ENCODE measurements at places on chromosomes 2 and 18.

GRCh38 chr18:46155641-46156051 lies 51.5 kb downstream of the HAUS1 start:
- peak; percentile 30 for DNase-seq

DNA sequence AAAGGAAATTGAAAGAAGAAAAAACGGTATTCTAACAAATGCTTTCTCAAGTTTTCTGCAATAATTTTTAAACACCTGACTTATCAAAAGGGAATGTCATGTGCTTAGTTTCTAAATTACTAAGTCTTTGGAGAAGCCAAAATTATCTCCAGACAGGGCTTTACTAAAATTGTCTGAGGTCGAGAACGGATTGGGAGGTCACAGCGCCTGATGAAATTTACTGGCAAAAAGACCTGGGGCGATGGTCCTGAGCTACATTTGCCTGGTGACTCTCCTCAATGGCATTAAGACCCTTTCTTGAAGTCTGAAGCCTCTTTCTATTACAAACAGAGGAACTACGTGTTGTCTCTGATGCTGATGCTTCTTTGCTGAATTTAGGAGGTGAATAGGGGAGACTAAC lies 291.8 kb upstream of the SESTD1 start:
- DNase-seq: no peak

- no peak for DNase-seq
Observed at GRCh38 chr2:46704593-46704992, 211.0 kb downstream of the MCFD2 start.

- no peak for DNase-seq
Observed at GRCh38 chr2:234706086-234706485, 209.2 kb upstream of the ARL4C start.

DNA sequence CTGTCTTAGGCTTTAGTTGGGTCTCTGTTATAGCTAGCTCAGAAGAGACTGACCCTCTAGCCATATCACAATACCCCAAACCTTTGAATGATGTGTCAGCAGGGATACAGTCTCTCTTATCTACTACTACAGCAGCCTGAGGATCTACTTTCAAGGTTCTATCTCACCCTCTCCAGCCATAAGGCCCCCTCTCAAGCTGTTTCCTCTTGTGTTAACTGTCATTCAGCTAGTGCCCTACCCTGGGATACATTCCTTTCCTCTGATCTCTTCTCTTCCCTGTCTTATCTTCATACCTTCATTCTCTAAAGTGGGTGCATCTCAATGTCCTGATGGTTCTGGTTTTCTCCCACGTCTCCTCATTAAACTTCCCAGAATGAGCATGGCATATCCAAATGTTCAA lies 434.7 kb downstream of the NRXN1 start:
- no peak for DNase-seq

DNA sequence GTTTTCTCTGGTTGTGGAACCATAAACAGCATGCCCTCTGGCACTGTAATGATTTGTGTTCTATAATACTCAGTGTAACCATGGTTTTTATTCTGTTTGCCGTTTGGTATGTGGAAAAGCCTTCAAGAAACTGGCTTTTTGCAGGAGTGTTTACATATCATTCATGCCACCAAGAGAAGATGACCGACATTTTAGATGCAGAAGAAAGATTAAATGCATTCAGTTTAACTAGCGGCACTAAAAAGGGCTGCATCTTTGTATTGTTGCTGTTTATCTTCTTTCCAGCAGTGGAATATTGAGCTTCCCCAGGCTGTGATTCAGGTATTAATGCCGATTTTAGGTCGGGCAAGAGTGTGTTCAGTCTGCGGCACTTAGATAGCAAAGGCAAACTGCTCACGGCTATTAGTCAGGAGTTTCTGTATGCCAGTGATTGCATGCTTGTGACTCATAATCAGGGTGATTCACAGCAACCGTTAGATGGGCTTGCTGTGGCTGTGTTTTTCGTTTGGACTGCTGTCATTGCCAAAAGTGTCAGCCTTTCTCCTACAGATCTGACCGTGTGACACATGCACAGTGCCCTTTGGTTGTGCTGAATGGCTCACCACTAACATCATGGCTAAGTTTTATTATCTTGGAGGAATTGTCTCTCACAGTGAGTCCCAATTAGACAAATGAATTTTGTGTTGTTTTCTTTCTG lies 479.7 kb downstream of the PARD3B start:
- DNase-seq: peak; percentile 15

DNA sequence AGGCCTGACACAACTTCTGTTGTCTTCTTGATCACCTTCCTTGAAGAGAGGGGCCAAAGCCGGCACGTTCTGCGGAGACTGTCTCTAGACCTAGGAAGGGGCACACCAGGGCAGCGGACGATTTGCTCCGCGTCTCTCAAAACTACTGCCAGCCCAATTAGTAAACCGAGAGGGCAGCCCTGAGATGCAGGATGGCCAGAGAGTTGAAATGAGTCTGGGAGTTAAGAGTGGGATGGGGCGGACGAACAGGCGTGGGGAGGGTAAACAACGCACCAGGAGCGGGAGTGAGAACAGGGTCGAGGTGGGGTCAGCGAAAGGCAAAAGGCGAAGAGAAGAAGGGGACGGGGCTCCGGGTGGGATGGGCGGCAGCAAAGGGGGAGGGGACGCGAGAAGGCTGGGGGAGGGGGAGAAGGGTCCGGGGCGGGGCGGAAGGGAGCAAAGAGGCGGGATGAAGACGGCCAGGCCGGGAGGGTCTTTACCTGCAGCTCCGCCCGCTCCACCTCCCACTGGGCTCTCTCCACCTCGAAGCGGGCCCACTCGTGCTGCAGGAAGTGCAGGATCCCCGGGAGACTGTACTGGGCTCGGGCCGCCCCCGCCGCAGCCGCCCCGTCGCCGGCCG lies 476 bp downstream of the STRN start:
- DNase-seq: peak; percentile 21

DNA sequence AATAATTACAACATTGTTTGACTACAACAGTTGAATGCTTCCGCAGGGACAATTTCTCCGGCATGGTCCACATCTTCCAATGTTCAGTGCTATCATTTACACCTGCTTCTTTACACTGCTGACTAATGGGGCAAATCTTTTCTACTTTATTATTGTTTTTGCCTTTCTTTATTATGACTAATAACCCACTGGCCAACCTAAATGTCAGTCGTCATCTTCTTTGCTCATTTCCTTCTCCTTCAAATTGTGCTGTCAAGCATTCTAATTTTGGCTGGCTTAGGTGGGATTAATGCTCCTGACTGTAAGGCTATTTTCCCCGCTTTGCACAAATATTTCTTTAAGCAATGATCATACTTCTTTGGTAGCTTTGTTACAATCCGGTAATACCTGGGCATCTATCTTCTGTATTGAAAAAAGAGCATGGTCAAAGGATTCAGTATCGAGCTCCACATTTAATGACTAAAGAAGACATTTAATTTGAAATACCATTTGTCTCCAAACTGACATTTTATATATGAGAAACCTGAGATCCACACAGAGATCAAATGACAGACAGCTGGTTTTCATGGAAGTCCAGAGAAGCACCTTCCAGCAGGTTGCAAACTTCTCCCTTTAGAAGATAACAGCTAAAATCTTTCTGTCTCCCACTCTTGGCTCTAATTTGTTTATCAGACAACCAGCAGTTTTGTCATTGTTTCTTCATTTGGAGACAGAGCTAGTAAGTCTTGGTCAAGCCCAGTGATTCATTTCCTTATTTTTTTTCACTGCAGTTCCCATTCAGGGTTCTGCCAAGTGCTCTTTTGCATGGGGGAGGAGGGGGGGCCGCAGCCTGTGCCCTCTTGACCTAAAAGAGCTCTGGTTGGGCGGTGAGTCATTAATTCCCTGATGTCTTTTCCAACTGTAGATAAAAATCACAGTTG lies 132.9 kb downstream of the SOCS6 start:
- DNase-seq: no peak

GRCh38 chr2:218000136-218000535 lies 2.7 kb downstream of the TNS1 start:
- no peak for DNase-seq

DNA sequence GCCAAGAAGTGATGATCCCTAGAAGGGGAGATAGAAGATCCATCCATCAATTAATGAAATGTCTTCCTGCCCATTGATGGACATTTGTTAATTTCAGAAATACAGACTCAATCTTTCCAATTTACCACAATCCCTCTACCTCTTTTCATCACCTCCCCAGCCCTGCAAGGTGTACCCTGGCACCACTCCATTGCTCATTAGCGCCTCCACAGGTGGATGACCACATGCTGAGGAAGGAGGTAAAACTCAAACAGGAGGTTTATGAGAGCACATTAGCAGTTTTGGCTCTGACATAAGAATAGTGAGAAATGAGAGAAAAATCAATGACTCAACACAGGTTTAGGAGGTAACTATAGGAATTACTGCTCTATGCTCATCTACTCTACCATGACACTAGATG lies 208.0 kb downstream of the C1D start:
- no peak for DNase-seq

DNA sequence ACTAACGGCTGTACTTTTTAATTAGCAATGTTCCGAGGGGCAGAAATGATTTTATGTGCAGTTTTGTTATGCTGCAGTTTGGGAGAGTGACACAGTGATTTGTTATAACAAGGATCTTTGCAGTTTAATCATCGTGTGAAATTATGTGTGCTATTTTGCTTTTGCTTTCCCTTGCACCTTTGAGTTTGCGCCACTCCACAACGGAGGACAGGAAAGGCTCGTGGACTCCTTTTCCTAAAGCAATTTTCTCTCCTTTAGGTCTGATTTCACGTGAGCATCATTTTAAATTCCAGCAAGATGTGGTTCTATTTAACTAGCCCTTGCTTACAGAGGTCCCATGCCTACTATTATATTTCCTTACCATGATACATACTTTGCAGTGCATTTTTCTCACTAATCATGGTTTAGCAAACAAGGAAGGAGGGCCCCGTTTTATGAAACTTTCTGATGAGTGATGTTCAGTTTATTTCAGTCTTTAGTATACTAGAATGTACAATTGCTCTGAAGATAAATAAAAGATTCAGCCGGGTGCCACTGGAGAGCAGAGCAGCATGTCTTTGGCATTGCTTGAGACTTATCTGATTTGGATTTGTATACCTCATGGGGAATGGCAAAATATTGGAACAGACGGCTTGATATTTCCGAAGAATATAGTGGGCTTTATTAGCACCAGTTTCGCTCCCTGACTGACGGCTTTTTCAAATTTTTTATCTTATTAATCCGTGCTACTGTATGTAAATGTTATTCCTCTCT lies 528.2 kb upstream of the FANCL start:
- DNase-seq: no peak

GRCh38 chr18:44508474-44508873 lies 172.2 kb upstream of the SETBP1 start:
- DNase-seq: no peak

- DNase-seq: no peak
Observed at GRCh38 chr18:55863876-55864275, 275.9 kb upstream of the TCF4 start.

DNA sequence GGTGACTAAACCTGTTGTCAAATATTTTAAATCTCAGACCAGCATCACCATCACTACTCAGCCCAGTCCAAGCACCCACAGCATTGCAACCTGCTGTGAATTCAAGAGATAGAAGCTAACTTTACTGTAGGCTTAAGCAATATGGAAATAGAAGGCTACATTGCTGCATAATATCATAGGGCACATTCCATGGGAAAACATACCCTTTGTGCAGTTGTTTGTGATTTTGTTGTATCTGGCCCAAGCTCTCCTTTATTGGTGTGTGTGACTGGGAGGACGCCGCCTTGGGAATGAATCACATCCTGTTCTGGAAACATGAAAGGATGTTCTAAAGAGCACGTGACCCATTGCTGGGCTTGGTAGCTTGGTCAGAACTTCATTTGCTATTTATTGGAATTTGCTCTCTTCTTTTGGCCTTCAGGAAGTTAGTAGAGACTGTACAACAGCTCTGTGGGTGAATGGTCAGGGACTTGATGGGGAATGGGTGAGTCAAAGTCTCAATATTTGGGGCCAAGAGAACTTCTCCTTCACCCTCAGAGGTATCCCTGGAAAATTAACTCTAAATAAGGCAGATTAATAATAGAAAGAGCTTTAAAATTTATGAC lies 106.8 kb upstream of the SERPINE2 start:
- no peak for DNase-seq

GRCh38 chr2:167048829-167049228 lies 160.5 kb downstream of the XIRP2 start:
- DNase-seq: no peak
